Upper lobe of right lung (tissue), 1 donor: ENCODE measurements at places on chromosomes 6 and 20. TPM values are rescaled to one million over a fixed set of nuclear protein-coding genes. Genes with fewer than 3 reads are reported as not detected.

DNA sequence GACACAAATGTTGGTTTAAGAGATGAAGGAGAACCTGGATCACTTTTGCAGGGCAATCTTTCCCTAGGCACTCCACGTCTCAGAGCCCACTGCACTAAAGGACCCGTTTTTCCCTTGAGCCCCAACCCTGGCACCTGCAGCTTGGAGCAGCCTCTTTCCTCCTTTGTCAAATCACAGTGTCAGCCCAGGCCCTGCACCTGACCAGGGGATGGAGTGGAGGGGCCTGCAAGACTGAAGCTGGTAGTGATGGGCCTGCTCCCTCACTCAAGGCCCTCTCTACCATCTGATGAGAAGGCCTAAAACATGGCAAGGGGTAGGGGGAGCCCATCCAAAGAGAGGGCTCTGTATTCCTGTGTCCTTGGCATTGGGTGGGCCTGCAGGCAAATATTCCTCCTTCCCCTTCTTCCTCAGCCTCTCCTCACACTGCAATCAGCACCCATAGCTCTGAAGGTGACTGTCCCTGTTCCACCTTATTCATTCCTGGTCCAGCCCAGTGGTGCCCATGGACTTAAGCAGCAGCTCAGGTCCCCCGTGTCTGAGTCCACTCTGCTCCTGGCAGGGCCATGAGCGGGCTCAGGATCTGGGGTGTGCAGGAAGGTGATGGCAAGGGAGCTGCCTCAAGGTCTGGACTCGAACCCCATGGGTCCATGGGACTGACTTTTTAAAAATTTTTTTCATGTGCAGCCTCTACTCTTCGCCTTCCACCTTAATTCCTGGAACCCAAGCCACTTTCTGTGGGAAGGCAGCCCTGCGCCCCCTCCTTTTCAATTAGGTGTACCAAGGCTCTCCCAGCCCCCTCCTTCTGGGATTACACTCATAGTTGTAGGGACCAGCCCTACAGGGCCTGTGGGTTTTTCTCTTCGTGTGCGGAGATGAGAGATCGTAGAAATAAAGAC is 6.7 kb downstream of the RAET1G start:
- DNase-seq = peak; percentile 36

- no peak for DNase-seq
Measured at GRCh38 chr6:97282238-97282725, 734 bp downstream of the MMS22L start.

DNA sequence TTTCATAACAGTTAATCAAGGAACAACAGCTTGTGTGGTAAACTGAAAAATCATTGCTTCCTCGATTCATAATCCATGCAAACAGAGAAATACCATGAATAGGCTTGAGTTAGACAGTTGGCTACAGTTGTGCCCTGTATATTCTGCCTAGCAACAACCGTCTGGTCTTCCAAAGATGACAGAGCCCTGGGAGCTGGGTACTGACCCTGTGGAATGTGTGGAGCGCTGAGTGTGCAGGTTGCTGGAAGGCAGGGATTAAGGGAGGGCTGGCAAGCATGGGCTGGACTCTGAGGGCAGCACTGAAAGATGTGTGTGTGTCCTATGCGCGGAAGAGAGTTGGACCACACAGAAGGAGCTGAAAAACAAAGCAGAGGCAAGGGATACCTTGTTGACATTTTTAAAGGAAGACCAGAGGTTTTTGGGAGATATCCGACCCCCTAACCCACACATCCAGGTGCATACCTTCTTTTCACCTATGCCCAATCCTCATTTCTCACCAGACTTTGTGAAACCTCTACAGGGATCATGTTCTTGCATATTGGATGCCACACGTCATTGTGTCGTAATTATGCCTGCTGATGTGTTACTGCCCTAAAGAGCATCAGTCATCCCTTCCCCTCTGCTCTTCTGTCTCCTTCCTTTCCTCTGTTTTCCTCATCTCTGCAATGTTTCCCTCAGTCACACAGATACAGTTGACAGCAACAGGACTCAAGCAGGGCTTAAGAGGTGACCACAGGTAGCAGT is 58.2 kb upstream of the VGLL2 start:
- DNase-seq = no peak

GRCh38 chr6:80437221-80437620 is 330.8 kb downstream of the BCKDHB start:
- no peak for DNase-seq

DNA sequence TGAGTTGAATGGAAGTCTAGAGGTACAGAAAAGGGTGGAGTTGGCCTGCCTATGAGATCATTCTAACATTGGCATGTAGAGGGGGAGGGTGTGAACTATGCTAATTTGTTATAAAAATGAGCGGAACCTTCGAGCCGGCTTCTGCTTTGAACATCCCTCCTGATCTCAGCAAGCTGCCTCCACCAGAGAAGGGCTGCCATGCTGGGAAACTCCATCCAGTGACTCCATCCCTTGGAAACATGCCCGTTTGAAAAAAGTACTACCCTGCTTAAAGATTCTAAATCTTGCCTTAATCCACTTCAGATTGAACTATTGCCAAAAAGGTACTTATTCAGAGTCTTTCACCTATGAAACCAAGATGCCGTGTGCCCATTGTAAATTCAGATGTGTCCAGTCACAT is 43.6 kb upstream of the TMEM170B start:
- DNase-seq = no peak

- no peak for DNase-seq
Measured at GRCh38 chr6:111957623-111958315, 84.5 kb upstream of the FYN start.

DNA sequence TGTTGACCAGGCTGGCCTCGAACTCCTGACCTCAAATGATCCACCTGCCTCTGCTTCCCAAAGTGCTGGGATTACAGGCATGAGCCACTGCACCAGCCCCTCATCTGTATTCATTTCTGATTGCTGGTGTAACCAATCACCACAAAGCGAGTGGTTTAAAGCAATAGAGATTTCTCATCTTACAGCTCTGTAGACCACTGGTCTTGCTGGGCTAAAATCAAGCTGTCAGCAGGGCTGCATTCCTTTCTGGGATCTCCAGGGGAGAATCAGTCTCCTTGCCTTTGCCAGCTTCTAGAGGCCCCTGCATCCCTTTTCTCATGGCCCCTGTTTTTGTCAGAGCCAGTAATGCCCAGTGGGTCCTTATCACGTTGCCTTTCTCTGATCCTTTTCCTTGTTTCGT is 49.9 kb upstream of the PMEPA1 start:
- DNase-seq = no peak

GRCh38 chr6:68575765-68576439 is 59.2 kb upstream of the ADGRB3 start:
- peak; percentile 59 for DNase-seq

Gene NEURL2
- total RNA-seq = 2.8 TPM

Gene RCAN2
- total RNA-seq = 11.7 TPM

Gene MCHR2
- total RNA-seq = not detected
